T-helper 1 cell (primary cell): ENCODE measurements at places on chromosomes 2 and 18.

- DNase-seq, result no peak
Observed at GRCh38 chr2:21552981-21553380, 429.2 kb downstream of the TDRD15 start.

GRCh38 chr18:59821983-59822382 is 77.8 kb upstream of the PMAIP1 start:
- DNase-seq, result no peak

GRCh38 chr2:114056294-114057143 is 166.6 kb downstream of the ACTR3 start:
- DNase-seq, result no peak

DNA sequence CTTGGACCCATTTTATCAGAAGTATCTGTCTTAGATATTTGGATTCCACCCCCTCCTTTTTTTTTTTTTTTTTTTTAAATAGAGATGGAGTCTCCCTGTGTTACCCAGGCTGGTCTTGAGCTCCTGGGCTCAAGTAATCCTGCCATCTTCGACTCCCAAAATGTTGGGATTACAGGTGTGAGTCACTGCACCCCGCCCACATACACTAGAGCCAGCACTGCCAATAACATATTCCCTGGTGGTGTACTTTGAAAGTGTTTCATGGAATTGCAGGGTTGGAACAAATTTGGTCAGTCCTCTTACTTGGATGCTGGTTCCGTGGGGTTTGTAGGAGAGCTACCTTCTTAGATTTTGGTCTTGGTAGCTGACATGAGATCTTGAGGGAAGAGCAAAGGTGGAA is 15.0 kb downstream of the PDCL3 start:
- no peak for DNase-seq

GRCh38 chr2:109644571-109645275 is 30.6 kb downstream of the SOWAHC start:
- no peak for DNase-seq

GRCh38 chr2:42214669-42215068 is 45.5 kb downstream of the EML4 start:
- DNase-seq, result no peak

DNA sequence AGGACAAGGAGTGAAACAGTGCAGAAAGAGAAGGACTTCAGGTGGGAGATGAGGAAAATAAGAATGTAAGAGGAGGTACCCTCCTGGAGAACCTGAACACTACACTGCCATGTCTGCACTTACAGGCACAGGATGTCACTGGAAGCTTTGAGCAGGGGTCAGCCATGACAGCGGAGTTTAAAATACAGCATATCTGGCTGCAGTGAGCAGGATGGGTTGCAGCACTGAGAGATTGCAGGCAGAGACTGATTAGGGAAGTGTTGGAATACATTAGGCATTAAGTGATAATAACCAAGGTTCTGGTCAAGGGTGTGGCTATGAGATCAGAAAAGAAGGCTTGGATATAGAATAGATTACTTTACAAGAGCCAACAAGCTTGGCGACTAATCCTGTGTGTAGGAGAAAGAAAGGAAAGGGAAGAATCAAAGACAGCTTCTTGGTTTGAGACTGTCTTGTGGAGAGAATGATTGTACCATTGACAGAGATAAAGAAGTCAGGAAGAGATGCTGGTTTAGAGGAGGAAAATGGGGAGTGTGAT is 171.1 kb upstream of the RBMS1 start:
- DNase-seq, result no peak

DNA sequence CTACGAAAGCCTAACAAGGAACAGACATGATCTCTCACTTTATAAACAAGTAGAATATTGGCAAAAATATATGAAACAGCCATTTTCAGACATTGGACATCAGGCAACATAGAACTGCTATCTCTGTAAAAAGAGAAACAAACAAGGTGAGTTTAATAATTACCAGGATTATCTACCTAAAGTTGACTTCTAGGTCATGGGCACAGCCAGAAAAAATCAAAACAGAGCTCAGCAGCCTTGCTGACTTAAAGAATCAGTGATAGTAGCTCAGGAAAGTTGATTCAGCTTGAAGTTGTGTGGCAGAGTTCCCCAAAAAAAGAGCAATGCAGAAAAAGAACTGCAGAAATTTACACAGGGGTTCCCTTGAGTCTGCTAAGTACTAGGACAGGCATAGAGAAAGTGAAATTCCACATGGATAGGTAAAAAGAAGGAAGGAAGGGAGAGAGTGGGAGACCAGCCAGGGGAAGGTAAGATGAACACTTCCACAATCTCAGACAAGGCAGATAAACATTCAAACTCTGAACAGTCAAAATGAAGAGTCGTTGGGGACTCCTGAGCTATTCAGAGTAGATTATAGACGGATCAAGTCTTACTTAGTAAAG is 102.0 kb downstream of the EXOC6B start:
- DNase-seq, result no peak

DNA sequence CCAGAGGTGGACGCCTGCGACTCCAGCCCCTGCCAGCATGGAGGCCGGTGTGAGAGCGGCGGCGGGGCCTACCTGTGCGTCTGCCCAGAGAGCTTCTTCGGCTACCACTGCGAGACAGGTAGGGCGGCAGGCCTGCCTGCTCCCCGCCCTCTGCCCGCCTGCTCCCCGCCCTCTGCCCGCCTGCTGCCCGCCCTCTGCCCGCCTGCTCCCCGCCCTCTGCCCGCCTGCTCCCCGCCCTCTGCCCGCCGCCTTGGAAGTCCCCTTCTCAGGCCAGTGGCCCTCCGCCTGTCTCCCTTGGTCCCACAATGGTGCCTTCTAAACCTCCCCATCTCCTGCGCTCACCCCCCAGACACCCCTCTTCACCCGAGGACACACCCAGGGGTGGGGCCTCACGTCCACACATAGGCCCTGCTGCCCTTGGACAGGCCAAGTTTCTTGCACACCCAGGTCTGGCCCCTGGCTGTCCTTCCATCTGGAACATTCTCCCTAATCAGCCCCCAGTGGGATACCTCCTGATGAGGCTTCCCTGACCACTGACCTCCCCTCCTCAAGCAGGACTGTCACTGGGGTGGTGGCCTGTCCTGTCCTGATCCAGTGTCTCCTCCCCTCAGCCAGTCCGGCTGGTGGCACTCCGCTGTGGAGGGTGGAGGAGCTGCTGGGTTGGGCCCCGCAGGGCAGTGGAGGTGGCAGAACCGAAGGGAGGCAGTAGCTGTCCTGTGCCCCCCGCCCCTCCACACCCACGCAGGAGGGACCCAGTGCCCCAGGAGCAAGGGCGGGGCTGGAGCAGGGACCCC is 37.9 kb downstream of the MTERF4 start:
- peak; percentile 42 for DNase-seq

GRCh38 chr2:25068217-25068616 is 26.3 kb downstream of the EFR3B start:
- DNase-seq, result no peak

- no peak for DNase-seq
Observed at GRCh38 chr2:212361174-212361756, 177.3 kb downstream of the ERBB4 start.

- DNase-seq, result no peak
Observed at GRCh38 chr2:176732780-176733179, 463.5 kb downstream of the MTX2 start.

GRCh38 chr18:11909591-11910026 is 1.5 kb upstream of the MPPE1 start:
- DNase-seq, result no peak

DNA sequence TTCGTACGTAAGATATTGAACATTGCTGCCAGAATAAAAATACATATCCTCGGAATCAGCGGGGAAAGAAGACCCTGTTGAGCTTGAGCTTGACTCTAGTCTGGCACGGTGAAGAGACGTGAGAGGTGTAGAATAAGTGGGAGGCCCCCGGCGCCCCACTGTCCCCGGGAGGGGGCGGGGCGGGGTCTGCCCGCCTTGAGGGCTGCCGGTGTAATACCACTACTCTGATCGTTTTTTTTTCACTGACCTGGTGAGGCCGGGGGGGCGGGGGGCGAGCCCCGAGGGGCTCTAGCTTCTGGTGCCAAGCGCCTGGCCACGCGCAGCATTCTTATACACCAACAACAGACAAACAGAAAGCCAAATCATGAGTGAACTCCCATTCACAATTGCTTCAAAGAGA is 324.0 kb upstream of the REG3G start:
- DNase-seq, result no peak

DNA sequence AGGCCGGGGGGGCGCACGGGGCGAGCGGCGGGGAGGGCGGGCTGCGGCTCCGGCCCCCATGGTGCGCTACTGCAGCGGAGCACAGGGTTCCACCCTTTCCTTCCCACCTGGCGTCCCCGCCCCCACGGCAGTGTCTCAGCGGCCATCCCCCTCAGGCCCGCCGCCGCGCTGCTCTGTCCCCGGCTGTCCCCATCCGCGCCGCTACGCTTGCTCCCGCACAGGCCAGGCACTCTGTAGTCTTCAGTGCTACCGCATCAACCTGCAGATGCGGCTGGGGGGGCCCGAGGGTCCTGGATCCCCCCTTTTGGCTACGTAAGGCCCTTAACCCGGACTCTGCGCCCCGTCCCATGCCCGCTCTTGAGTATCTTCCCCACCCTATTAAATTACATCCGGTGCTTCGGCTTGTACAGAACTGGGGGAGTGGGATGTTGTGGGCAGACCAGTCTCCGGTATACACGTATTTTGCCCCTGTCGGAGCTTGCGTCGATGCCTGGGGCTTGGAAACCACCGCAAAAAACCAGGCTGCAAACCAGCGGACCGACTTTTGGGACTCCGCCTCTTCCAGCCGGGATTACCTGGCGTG is 598 bp upstream of the WBP1 start:
- peak; percentile 71 for DNase-seq

GRCh38 chr2:63054841-63055225 is 4.2 kb downstream of the OTX1 start:
- no peak for DNase-seq

DNA sequence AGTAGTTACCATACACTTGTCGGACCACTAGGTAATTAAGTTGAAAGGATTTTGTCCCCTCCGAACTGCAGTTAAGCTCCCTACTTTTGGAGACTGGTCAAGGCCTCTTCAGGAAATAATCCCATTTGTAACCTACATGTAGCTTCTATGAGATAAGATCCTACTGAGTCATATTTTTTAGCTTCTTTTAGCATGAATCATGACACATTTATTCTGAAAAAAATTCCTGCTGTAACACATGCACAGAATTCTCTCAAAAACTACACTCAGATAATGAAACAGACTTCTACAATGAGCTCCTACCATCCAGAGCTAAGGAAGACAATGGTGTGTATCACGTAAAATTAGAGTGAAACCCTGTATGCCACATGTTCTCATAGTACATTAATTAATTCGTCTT is 100.7 kb upstream of the CCDC195 start:
- DNase-seq, result no peak

- no peak for DNase-seq
Observed at GRCh38 chr18:75244351-75245313, 34.0 kb downstream of the TSHZ1 start.

DNA sequence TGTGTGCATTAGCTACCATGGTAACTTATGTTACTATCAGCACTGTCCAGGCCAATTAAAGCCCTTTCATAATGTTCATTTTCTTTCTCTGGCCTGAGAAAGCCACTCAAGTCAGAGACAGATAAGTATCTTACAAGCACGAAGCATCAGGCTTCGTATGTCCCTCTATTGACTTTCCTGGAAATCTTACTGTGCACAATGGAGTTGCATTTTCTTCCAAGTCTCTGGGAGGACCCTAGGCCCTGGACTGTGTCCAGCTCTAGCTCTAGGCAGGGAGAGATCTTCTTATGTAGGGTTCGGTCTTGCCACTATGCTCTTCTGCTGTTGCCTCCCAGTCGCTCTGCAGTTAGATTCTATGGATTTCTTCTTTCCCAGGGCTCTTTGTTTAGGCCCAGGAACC is 40.0 kb upstream of the ITGA6 start:
- DNase-seq, result no peak
